Motor neuron (in vitro differentiated cells): ENCODE measurements at places on chromosomes 7 and 10.

- peak; percentile 45 for ATAC-seq
These were observed 20.4 kb upstream of the ASAH2 start for GRCh38 chr10:50271564-50272250.

DNA sequence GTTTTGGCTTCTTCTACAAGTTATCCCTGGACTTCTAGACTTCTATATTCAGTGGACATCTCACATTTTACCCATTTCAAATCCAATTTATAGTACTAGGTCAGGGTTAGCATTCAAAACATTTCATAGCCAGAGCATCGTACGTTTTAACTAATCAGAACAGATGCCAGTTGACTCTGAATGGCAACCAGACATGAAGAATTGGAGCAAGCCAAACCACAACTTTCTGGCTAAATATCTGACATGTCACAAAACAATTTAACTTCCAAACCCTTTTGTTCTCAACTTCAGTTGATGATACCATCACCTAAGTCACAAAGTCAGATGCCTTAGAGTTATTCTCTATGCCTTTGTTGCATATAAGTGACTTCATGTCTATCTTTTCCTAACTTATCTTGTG is 1105.7 kb downstream of the XPNPEP1 start:
- no peak for ATAC-seq

DNA sequence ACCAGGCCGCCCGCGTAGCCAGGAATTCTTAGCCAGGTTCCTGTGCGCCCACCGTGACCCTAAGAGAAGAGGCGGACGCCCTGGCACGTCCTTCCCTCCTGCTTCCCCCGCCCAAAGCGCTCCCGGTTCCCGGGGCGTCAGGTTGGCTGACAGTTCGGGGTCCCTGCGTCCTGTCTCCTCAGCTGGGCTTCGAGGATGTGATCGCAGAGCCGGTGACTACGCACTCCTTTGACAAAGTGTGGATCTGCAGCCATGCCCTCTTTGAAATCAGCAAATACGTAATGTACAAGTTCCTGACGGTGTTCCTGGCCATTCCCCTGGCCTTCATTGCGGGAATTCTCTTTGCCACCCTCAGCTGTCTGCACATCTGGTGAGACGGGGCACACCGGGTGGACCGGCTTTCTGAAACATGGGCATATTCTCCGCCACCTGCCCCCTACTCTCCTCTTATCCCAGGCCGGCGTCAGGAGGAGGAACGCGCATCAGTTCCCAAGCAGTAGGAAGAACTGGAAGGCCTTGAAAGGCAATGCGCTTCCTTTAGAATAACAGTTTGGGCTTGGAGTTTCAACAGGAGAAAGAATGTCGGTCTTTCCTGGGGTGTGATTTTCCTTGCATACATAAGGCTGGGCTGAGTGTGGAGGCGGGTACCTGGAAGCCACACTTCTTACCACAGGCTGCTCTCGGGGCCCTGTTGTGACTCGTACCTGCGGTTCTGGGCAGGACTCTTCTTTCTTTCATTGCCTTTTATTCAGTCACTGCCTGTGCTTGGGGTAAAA is 728 bp downstream of the CAV2 start:
- ATAC-seq = peak; percentile 20

- no peak for ATAC-seq
These were observed 4.6 kb upstream of the ZNF425 start for GRCh38 chr7:149130572-149131198.

DNA sequence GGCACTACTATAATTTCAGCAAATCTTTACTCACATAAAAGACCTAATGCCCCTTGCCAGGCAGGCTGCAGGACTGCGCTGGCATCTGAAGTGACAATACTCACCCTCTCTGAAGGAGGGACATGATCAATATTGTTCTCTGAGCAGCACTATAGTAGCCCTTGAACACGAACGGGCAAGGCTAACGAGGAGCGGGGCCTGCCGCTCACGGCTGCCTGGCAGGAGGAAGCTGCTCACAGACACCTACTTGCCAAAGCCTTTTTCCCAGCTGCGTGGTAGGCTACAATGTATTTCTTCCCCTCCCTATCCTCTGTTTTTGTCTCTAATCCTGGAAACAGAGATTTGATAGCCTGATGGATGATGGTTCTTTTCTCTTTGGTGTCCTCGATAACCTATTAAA is 19.9 kb downstream of the PUS7 start:
- no peak for ATAC-seq

DNA sequence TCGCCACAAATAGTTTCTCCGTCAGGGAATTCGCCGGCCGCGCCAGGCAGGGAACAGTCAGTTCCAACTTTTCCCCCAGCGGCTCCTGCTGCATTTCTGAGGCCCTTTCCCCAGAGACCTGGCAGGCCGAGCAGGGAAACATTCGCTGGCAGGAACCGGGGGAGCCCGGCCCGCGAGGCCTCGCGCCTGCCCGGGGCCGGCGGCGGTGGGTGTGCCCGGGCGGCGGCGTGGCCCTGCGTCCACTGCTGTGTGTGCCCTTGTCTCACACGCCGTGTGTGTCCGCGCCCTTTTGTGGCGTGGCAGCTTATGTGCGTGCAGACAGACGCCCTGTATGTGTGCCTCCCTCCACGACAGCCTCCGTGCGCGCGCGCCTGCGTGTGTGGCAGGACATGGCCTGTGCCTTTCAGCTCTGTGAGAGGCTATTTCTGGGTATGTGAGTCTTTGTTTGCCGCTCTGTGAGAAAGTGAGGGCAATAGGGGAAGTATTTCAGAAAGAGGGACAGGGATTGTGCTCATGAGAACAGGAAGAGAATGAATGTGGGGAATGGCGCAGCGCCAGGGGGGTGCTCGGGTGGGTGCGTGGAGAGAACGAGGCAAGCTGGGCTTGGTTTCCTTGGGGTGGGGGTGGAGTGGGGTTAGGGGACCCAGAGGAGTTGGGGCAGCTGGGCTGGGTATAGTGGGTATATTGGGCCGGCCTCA is 689 bp upstream of the SMARCD3 start:
- peak; percentile 8 for ATAC-seq

GRCh38 chr10:43135656-43136055 is 2.6 kb upstream of the CSGALNACT2 start:
- ATAC-seq = no peak

DNA sequence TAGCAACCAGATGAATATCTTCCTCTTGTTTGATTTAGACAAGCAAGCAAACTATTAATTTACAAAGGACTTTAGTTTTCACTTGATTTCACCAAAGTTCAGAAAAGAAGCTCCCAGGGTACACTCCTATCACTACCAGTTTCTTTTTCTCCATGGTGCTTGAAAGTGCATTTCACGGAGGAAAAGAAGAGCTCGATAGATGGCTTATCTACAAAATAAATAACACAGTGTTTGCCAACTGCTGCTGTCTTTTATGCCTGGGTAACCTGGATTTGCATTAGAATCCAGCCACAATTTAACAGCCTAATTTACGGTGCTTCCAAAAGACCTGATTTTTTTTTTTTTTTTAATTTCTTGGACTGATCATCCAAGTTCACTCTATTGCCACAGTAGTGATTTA is 275.7 kb downstream of the GPR37 start:
- no peak for ATAC-seq

- ATAC-seq = no peak
These were observed 69.6 kb upstream of the ADO start for GRCh38 chr10:62734781-62735463.

DNA sequence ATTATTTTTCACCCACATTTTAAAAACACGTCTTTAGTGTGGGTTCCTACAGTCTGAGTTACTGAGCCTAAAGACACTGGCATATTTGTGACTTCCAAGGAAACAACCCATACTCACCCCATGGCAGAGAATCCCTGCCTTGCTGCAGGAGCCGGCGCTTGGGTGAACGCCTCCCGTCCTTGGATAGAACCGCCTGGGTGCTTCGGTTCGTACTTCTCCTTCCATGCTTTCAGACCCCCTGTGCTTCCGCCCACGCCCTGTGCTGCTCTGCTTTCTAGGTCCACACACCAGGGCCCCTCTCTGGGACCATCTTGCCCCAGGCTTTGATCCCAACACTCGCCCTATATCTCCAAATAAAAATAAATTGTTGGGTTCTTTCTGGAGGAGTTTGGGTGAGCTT is 125.8 kb downstream of the PTPRN2 start:
- no peak for ATAC-seq

DNA sequence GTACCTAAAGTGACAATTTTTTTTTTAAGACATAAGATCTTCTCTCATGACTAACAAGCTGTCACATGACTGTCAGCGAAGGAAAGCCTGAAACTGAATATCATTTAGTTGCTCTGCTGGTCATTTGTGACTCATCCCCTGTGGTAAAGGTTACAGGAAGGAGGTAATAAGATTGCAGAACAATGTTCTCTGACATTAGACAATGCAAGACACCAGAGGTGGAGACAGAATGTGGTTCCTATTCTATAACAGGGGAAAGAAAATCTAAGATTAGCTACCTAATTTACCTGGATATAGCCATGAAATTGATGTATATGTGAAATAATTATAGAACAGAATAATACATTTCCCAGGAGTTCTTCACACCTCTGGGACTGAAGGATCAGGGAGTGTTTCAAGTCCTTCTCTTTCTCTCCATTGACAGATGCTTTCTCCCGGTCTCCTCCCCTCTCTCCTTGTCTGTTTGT is 47.7 kb downstream of the LRGUK start:
- peak; percentile 99 for ATAC-seq

DNA sequence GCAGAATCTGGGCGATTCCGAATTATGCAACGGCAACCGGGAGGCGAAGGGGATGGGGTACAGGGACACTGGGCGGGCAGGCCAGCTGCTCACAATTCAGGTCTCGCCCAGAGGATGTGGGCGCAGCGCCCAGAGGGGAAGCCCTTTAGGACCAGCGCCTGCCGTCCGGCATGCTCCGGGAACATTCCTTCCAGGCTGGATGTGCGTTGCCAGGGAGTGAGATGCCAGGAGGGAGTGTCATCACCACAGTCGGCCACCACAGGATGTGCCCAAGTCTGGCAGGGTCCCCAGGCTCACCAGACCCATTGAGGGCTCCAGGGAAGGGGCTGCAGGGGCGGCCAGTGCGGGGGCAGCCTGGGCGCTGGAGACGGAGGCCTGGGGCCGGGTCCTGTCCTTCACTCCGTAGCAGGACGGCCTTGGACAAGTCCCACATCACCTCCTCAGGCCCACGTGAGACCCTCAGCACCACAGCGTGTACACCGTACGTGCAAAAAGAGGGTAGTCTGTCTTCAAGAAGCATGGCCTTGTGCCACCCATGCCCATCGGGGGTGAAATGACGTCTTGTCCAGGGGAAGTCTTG is 63.9 kb downstream of the FOXL3 start:
- no peak for ATAC-seq

GRCh38 chr10:119393019-119393418 is 149.5 kb downstream of the RGS10 start:
- ATAC-seq = no peak

DNA sequence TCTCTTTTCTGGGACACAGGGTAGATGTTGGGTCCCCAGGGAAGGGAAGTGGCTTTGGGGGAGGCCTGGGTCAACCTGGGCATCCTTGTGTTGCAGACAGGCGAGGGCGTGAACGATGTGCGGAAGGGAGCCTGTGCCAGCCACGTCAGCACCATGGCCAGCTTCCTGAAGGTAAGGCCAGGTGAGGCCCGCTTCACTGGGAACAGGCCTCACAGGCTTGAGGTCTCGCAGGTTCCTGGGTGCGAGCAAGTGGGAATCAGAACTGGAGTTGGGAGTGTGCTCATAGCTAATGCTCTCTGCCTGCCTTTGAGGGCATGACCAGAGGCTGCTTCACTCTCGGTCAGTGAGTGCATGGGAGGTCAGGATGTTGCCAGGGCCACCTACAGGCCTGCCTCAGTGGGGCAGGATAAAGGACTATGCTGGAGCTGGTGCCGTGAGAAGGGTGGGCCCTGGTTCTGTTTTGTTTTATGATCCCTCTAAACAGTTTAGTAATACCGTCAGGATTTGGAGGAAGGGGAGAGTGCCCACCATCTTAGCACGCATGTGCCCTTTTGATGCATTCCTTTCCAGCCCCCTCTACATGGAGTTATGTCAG is 8.4 kb downstream of the DBNL start:
- ATAC-seq = no peak

DNA sequence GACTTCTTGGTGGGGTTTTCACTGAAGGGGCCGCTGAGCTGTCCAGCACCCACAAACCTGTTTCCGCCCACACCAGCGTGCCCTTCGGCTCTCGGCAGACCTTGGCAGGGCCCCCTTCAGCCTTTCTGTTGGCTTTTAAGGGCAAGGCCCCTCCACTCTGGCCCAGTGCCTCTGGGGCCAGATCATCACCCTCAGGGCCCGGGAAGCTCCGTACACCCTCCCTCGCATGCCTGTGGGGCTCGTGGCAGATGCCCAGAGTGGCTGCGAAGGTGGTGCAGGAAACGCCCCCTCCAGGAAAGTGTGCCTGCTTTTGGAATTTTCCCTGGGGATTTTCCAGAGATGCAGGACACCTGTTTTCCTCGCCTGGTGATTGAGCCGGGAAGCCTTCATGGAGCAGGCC is 7.0 kb downstream of the LHPP start:
- ATAC-seq = no peak

DNA sequence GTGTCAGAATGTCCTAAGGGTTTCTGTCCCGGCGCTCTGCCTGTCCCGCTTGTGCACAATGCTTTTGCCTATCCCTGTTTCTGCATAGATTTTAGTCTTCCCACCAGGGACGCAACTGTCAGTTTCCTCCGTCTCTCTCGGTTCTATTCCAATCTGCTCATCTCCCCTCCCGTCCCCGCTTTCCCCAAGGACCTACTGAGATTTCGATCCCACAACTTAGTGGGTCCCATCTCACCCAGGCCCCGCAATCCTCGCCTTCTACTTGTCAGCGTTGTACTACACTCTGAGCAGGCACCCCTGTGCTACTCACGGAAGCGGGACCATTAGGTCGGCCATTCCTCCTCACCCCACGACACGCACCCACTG is 519 bp upstream of the ZNF655 start:
- no peak for ATAC-seq

GRCh38 chr7:67875558-67875957 is 878.9 kb downstream of the TYW1 start:
- ATAC-seq = no peak

- no peak for ATAC-seq
These were observed 48.4 kb downstream of the SEPTIN7 start for GRCh38 chr7:35849158-35849831.

DNA sequence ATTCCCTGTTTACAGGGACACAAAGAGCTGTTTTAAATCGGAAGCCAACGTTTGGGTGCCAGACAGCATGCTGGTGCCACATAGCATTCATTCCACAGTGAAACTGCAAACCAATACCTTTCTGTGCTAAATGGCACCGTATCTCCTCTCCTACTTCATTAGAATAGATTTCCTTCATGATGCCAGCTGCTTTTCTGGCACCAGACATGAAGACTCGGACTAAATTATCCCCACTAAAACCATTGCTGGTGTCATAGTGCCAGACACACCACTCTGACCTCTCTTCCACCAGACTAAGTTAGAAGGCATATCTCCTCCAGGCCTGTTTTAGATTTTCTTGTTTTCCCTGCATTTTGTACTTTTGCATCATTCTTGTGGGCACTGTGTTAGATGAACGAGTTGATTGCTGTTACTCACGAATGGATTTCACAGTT is 155.1 kb downstream of the ETV1 start:
- no peak for ATAC-seq
